ENCODE measurements at places on chromosomes 7 and 10. TPM values are rescaled to one million over a fixed set of nuclear protein-coding genes. Genes with fewer than 3 reads are reported as not detected.

The CELF2 gene
- not detected for polyA plus RNA-seq

DNA sequence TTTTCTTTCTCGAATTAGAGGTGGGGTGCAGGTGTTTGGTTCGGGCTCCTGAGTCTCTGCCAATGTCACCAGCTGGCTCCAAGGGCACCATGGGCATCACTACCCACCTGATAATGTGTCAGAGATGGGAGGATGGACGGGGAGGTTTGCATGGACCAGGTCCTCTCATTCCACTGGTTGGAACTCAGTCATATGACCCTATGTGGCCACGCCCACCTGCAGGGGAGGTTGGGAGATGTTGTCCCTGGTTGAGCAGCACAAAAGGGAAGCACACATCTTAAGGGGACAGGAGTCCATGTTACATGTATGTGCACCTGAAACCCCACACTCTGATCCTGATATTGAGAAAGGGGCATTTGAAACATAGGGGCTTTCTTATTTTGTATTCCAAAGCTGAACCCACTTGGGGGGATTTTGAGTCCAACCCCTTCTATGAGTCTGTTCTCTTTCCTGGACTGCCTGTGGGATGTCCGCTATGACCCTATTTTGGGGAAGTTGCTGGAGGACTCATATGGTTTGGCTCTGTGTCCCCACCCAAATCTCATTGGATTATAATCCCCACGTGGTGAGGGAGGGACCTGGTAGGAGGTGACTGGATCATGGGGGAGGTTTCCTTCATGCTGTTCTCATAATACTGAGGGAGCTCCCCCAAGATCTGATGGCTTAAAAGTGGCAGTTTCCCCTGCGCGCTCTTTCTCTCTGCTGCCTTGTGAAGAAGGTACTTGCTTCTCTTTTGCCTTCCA lies 66.9 kb upstream of the BAIAP2L1 start:
- no peak for DNase-seq

The DGKB gene
- polyA plus RNA-seq, result not detected

DNA sequence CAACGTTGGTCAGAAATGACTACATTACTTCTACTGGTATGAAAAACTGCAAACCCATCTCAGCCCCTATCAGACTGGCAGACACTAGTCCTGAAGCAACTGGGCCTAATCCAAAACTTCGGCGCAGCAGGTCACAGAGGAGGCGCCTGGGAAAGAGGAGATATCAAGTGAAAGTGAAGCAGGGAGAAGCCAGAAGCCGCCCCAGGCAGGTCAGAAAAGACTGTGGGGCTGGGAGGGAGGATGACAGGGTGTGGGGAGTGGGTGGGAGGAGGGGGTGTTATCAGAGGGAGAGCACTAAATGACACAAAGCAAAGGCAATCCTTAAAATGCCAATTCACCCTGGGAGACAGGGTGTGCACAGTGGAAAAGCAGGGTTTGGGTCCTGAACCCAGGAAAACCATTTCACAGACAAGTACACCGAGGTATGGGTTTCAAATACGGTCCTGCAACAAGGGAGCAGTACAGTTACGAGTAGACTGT lies 731 bp downstream of the CHCHD3 start:
- peak; percentile 12 for DNase-seq

DNA sequence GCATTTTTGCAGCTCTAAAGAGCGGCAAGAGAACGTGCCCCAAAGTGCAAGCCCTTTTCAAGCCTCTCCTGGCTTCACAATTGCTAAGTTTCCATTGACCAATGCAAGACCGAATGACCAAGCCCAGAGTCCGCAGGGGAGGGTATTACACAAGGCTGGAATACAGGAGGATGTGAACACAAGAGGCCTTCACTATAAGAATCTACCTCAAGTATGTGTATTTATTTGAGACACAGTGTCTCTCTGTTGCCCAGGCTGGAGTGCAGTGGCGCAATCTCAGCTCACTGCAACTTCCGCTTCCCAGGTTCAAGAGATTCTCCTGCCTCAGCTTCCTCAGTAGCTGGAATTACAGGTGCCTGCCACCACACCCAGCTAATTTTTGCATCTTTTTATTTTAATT lies 22.2 kb upstream of the TPST1 start:
- DNase-seq, result peak; percentile 59

- peak; percentile 59 for DNase-seq
Measured at GRCh38 chr7:103989785-103990767, 618 bp upstream of the RELN start.

The STRIP2 gene
- polyA plus RNA-seq, result 3.6 TPM

- DNase-seq, result no peak
Measured at GRCh38 chr10:92695679-92696605, 6.2 kb downstream of the HHEX start.

DNA sequence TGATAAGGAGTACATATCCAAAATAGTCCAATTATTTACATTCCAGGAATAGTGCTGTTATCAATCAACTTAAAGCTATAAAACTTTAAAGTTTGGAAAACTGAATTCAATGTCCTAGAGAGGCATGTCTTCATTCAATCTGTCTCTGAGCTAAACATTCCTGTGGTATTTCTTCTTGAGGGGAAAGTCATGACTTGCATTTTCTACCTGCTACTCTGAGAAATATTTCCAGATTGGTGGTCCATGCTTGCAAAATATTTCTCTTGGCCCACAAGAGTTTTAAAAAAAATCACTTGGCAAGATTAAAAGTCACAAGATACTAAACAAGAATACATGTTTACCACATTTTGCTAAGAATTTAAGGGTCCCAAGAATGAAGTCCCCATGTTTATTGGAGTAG lies 63.6 kb upstream of the HGF start:
- DNase-seq, result no peak

DNA sequence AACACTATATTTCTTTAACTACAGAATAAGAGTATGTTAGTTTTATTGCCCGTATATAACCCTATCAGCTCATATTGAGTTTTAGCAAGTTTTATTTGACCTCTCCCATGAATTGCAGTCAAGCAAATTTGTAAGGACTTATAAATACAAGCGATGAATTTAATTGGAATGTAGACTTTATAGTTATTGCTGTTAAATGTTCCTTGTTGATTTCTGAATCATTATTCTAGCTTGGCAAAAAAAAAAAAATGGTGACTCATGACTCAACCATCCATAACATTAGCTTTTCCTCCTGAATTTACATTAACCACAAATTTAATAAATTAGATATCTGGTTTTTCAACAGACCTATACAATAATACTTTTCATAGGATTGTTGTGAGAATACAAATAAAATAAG lies 334.0 kb upstream of the LRRTM3 start:
- DNase-seq, result no peak

- no peak for DNase-seq
Measured at GRCh38 chr7:25622695-25623094, 394.4 kb upstream of the NPVF start.

The LLCFC1 gene
- polyA plus RNA-seq, result not detected

GRCh38 chr10:10725196-10725595 lies 292.5 kb upstream of the CELF2 start:
- no peak for DNase-seq

DNA sequence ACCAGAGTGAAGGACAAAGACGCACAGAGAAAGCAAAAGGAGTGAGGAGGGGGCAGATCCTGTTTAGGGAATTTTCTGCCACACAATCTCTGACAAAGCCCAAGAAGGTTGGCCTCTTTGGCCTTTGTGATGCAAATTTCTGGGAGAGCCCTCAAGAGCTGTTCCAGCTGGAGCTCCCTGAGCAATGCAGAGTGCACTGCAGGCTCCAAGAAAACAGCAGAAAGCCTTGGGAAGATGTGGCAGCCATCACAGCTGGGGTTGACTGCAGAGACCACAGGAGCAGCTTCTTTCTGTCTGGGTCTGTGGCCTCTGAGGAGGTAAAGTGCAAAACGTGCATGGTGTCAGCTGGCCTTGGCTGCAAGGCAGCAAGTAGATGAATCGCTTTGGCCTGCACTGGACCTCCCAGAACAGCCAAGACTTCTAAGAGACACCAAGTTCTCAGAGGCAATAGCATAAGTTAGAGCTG lies 200.2 kb downstream of the ELMO1 start:
- no peak for DNase-seq
